ENCODE measurements at places on chromosomes 11 and 22. TPM values are rescaled to one million over a fixed set of nuclear protein-coding genes. Genes with fewer than 3 reads are reported as not detected.

Gene NRGN
- 7.1 TPM for total RNA-seq

DNA sequence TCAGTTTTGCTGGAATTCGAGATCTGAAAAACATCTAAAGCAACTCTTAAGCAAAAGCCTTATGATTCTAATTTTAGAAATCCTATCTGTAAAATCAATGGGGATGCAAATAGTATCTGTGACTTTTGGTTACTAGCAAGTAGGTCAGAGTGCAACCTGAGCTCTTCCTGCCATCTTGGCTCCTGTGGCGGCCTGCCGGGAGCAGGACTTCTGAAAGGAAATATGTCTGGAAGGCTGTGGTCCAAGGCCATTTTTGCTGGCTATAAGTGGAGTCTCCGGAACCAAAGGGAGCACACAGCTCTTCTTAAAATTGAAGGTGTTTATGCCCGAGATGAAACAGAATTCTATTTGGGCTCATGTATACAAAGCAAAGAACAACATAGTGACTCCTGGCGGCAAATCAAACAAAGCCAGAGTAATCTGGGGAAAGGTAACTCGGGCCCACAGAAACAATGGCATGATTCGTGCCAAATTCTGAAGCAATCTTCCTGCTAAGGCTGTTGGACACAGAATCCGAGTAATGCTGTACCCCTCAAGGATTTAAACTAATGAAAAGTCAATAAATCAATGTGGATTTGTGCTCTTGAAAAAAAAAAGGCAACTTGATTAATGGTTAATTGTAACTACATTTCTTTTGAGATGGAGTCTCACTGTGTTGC is 1.7 kb downstream of the SAMM50 start:
- DNase-seq: no peak

GRCh38 chr11:68173926-68174325 is 39.2 kb downstream of the KMT5B start:
- DNase-seq: no peak

DNA sequence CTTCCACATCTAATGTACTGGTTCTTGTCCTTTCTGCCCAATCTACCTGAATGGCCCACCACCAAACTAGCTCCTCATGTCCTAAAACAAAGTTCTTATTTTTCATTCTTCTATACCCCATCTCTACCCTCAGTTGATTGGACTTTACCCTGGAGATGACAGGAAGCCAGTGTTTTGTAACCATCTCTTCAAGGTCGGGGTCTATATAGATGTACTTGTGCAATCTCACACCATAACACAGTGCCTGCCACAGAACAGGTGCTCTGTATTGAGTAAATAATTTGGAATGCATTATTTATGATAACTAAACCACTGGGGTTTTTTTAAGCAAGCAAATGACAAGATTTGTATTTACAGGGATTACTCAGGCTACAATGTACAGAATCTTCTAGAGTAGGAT is 76.7 kb upstream of the FAM181B start:
- no peak for DNase-seq

DNA sequence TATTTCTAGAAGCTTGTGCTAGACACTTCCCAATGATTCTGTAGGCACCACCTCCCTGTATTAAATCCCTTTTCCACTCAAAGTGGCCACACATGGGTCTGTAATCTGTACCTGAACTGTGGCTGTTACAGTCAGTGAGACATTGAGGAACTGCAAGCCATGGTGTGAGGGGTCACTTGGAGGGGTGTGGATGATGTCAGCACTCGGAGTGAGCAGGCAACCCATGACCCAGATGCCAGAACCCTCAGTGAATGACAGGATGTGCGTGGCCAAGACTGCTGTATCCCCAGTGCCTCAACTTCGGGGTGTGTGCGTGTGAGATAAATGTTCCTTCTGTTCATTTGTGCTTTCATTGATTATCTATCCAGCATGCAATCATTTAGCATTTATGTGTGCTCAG is 14.7 kb upstream of the SHANK3 start:
- no peak for DNase-seq

Gene LRP4
- 1.0 TPM for total RNA-seq

Gene DPAGT1
- 25.0 TPM for total RNA-seq

All from H4 (cell line).